ENCODE measurements at places on chromosomes 11 and 22.

DNA sequence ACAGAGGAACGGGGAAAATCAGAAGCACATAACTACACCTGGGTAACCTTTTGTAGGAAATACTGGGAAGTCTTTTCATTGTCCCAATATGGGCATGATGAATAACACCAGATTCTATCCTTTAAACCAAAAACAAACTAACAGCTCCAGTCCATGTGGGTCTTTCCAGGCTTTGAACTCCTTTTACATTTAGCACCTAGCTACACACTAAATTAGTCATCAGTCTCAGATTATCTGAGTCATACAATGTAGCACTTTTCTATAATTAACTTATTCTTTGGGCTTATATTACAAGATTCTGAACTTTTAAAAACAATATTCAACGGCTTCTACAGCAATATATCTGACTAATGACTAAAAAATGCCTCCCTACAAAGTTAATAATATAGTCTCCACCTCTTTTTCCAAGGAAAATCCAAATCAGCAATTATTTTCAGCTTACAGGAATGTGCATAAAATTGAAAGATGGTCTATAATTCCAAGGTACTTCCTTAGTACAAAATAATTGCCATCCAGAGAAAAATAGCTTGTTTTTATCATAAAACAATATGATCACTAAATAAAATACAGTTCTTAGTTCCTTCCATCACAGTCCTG lies 26.3 kb downstream of the STK33 start:
- DNase-seq, result no peak

DNA sequence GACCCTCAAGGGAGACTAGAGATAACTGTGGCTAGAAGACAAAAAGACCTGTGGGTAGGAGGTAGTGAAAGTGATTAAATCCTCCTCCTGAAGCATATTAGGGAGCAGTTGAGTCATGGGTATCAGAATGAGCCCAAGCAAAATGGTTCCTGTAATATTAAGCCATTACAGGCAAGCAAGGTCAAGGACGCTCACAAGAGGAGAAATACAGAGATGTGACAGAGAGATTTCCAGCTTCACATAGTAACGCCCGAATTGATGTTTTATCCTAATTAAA lies 77.7 kb downstream of the FAM76B start:
- DNase-seq, result no peak

DNA sequence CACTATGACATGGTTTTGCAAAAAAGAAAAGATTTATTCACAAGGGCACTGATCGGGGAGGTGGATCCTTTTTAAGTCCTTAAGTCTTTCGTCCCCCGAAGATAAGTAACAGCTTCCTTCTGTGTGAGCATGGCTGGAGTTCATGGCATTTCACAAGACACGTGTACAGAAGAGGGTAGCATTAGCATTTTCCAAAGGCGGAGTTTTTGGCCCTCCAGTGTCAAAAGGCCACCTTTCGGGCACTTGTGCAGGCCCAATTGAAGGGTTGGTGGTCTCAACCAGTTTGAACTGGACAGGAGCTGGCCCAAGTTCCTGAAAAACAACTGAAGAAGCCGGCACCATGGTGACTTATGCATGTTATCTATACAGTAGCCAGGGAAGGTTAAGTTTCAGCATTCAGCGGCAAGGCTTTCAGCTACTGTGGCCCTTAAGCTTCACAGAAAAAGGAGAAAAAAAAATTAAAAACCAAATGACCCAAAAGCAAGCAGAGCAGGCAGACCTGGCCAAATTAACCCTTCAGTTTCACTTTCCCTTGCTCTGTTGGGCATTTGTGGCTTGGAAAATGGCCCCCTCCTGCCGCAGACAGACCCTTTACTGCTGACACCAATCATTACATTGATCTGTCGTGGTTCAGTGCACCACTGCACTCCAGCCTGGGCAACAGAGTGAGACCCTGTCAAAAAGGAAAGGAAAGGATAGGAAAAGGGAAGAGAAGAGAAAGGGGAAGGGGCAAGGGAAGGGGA lies 18.7 kb downstream of the ZNF74 start:
- no peak for DNase-seq

- DNase-seq, result peak; percentile 15
These were observed 25.0 kb upstream of the TMPRSS5 start for GRCh38 chr11:113730887-113731726.

GRCh38 chr11:45133878-45134277 lies 12.6 kb upstream of the PRDM11 start:
- no peak for DNase-seq

- no peak for DNase-seq
These were observed 6.9 kb downstream of the IGF2 start for GRCh38 chr11:2132246-2132645.

GRCh38 chr11:122202951-122203456 lies 87.0 kb upstream of the BLID start:
- DNase-seq, result no peak

- DNase-seq, result peak; percentile 76
These were observed 62.0 kb upstream of the YPEL1 start for GRCh38 chr22:21797444-21798221.

GRCh38 chr11:127640561-127641451 lies 640.2 kb upstream of the KIRREL3 start:
- no peak for DNase-seq

GRCh38 chr11:33889821-33890378 lies 2.0 kb downstream of the LMO2 start:
- DNase-seq, result no peak

GRCh38 chr11:66600631-66601233 lies 7.7 kb downstream of the CCS start:
- no peak for DNase-seq

- DNase-seq, result no peak
These were observed 90.7 kb downstream of the PPP6R3 start for GRCh38 chr11:68551223-68551622.

DNA sequence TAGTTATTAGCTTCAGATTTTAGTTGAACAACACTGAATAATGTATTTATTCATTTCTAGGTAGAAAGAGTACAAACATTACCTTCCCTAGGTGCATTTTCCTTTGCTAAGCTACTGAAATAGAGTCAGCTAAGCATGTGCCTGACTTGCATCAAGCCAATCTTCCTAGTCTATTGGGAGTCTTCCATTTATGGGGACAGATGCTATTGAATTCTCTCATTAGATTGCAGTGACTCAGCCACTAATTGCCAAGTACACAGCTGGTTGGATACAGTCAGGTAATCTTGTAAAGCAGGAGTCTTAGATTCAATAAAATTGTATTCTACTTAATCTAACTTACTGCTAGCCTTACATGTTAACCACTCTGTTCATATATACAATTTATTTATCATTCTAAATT lies 55.2 kb upstream of the RPS13 start:
- no peak for DNase-seq

GRCh38 chr11:72730243-72730642 lies 22.0 kb downstream of the ARAP1 start:
- DNase-seq, result no peak

DNA sequence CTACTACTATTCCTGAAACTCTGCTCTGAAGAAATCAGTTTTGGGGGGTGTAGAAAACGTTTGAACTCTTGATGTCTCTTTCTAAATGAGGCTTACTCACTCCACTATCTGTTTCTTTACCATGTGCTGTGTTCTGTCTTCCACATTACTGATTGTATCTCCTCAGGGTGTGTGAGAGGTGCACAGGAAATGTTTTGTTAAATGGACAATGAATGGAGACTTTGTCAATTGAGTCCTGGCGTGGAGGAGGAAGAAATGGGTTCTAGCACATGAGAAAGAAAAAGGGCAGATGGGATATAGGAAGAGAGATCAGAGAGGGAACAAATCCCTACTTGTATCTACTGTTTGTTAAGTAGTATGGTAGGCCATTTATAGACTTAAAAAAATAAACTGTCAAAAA lies 577.1 kb upstream of the CCDC90B start:
- DNase-seq, result no peak

GRCh38 chr11:72885749-72886609 lies 71.8 kb downstream of the ATG16L2 start:
- DNase-seq, result no peak

DNA sequence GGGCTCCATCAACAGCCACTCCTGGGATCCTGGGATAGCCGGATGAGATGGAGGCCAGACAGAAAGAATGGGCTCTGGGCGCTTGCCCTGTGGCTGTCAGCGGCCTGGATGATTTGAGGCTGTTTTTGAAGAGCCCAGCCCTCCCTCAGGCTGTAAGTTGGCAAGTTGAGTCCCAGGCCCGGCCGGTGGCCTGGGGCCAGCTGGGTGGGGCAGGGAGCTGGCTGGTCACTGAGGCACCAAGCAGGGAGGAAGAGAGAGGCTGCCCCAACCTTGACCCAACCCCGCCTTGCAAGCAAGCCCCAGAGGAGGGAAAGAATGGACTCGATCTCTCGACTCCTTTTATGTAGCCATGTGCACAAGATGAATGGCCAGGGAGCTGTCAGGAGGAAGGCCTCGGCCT lies 34.9 kb downstream of the RIBC2 start:
- no peak for DNase-seq

GRCh38 chr11:67604815-67605214 lies 1.9 kb upstream of the NDUFV1 start:
- no peak for DNase-seq

DNA sequence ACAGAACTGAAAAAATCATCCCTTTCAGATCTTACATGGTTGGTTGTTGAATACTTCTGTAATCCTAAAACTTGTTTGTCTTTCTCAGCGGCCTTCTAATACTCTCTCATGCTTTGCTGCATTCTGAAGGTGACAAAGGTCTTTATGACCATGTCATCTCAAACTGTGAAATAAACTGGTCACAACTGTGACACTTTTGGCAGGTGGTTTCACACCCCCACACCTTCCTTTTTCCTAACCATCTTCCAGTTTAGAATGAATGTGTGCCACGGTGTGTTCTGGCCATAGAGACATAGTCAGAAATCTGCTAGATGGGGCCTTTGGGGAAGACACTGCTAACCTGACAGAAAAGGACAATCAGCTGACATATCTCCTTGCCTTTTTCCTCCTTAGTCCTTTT lies 14.7 kb upstream of the RFPL3 start:
- DNase-seq, result no peak

GRCh38 chr11:21514316-21514715 lies 678.6 kb upstream of the ANO5 start:
- DNase-seq, result no peak

DNA sequence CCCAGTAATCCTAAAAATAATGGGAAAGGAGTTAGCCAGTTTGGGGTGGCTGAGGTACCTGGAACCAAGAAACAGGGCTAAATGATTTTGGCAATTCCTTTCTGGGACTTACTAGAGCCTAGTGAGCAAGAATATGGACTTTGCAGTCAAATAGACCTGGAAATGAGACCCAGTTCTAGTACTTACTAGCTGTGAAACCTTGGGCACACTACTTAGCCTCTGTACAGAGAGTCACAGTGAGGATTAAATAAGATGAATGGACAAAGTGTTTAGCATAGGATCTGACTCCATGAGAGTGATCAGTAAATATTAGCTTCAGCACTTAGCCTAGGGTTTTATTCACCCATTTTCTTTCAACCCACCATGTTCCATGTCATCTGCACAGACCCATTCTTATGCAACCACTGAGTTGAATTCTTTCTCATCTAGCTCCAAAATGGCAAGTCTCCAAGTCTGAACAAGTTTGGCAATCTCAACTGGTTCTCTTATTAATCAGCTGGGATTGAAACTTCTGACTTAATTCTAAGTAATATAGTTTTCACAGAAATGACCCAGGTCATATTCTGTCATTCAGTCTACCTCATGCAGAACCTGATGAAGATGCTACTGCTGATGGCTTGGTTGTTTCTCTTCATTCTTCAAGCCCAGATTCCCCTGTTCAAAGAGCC lies 15.0 kb upstream of the SORL1 start:
- no peak for DNase-seq

DNA sequence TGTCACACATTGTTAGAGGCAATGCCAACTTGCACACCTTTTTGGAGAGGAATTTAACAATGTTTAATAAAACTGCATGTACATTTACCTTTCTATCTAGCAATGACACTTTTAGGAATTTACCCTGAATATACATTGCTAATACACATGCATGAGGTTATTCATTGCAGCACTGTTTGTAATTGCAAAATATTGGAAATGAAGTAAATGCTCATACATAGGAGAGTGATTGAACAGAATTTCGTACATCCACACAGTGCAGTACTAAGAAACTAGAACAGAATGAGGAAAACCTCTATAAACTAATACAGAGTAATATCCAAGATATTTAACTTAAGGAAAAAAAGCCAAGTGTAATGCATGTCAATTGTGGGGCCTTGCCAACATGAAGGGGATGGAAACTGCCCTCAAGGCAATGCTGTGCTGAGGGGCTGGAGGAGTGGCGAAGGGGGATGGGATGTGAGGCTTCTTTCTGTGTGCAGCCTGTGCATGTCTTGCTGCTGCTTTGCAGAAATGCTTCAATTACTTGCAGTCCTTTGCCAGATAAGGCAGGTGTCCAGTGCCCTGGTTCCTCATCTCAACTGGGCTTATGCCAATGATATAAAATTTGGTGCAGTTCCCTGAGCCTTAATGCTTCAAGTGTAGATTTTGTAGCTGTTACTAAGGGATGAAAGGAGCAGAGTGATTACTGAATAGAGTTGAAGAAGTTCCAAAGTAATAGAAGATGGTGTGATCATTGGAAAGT lies 96.1 kb downstream of the GRIA4 start:
- DNase-seq, result no peak

DNA sequence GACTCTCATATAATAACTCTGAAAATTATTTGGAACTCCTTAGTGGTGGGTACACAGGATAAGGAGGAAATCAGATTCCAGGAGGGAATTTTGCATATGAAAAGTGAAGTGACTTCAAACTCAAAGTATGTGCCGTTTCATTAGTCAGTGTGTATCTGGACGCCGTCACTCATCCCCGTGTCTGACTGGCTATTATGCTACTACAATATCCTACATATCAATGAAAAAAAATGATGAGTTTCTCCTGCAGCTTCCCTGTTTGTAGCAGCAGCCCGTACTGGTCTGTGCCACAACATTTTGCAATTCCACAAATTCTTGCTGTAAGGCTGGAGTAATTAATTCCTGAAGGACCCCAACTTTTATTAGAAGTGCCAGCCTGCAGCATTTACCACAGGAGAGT lies 16.5 kb downstream of the WT1 start:
- no peak for DNase-seq

Measured in pulmonary artery endothelial cell (primary cell).